ENCODE measurements at places on chromosomes 7 and 10.

DNA sequence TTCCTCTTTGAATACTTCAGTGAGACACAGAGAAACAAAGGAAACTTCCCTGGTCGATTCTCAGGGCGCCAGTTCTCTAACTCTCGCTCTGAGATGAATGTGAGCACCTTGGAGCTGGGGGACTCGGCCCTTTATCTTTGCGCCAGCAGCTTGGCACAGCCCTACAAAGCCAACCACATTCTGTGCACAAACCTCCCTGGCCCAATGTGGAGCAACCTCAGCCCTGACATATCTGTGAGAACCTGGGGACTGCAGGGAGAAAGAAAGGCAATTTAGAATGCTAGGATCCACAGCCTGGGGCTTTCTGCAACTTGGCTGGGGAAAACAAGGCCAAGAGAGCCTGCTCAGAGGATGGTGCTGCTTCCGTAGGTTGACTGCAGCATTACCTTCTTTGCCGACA, 63.5 kb upstream of the PRSS58 start:
- DNase-seq, result no peak

DNA sequence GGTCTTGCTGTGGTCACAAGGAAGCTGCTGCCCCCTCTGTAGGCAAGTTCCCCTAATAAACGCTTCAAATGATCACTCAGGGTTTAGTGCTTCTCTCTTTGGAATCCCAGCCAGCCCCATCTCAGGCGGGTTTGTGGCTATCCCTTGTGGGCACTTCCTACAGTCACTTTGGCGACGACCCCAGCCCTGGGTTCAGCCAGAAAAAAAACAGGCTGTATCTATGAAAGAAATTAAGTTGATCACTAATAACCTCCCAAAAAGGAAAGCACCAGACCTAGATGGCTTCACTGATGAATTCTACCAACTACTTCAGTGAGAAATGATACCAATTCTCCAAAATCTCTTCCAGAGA, 208.2 kb downstream of the MAD1L1 start:
- DNase-seq, result no peak

GRCh38 chr10:118234683-118235082, 107.4 kb downstream of the FAM204A start:
- no peak for DNase-seq

GRCh38 chr7:11082552-11083213, 109.0 kb downstream of the PHF14 start:
- DNase-seq, result no peak

- DNase-seq, result no peak
These were observed 6.9 kb downstream of the NT5C2 start for GRCh38 chr10:103186128-103186527.

DNA sequence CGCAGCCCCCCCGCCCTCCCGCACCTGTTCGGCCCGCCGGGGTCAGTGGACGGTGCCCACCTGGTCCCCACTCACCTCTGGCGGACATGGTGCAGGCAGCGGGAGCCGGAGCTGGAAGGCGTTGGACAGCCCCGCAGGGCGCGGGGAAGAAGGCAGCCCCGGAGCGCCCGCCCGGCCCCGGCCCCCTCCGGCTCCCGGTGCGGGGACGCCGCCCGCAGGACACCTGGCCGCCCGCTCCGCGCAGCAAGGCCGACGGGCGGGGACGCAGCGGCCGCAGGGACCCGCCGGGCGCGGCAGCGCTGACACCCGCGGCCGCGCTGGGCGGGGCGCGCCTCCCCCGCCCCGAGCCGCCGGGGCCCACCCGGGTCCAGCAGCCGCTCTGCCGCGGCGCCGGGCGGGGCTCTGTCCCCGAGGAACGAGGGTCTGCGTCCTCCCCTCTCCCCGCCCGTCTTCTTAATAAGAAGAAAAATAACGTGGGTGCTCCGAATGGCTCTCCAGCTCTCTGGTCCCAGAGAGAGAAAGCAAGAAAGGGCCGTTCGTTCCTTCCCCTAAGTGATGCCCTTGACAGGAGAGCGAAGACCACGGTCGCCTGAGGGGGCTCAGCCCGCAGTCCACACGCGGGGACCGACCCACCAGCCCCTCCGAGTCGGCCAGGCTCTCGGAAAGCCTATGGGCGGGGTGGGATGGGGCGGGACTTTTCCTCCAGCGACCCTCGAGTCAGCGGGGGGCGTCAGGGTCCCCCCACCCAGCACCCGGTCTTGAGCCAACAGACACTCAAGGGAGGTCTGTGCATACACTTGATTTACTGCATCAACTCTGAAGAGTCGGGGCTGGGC, 53.4 kb upstream of the FHIP2A start:
- DNase-seq, result no peak

Data from esophagus squamous epithelium (tissue), 5 donors.